ENCODE measurements at places on chromosomes 12 and 14. TPM values are rescaled to one million over a fixed set of nuclear protein-coding genes. Genes with fewer than 3 reads are reported as not detected.

Gene POTEG
- not detected for polyA plus RNA-seq

Gene AICDA
- 0.04 TPM for polyA plus RNA-seq

Gene LGMN
- polyA plus RNA-seq: 91.0 TPM

Gene MFAP5
- polyA plus RNA-seq: 0.87 TPM

Gene SYNDIG1L
- 0.37 TPM for polyA plus RNA-seq

Gene ANKS1B
- polyA plus RNA-seq: 16.4 TPM

Gene HHIPL1
- 3.1 TPM for polyA plus RNA-seq

Gene PELI2
- 12.8 TPM for polyA plus RNA-seq

DNA sequence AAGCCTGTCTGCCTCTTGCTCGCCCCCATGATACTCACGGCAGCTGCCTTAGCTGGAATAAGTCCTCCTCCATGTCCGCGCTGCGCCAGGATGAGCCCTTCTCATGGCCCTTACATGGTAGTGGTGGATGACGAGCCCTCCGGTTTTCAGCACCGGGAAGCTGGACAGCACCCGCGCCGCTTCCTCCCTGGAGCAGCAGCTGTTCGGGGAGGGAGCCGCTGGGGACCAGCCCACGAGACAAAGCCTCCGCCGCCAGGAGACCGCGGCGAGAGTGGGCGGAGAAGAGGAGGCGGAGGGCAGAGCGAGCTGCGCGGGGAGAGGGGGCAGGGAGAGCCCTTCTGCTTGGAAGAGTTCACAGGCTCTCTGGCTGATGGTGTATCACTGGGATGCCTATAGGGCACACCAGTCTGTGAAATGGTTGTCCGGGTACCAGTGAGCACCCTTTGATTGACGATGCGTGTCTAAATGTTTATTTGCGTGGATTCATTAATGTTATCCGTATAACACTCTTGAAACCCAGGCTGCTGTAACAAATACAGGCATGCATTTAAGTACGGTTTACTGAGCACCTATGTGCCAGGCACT lies at the start of gene SVOP:
Gene SVOP (minus strand): TSS at position 273 of the 585 bp plus-strand sequence. CDS start 200 bp downstream, at position 73.
- DNase-seq: peak; percentile 78

DNA sequence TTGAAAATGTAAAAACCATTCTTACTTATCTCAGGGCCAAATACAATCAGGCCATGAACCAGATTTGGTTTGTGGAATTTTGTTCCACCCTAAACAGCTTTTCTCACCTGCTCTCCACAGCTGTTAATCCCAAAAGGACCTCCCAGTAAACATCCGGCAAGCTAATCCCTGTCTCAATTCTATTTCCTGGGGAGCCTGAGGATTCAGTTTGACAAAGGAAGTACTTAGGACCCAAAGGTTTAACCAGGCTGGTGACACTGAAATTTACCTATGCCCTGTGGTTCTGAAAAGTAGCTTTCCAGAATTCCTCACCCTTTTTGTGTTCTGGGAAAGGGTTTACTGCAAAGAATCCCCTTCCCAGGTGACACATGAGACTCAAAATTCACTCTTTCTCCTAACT lies 15.0 kb downstream of the CAPZA3 start:
- no peak for DNase-seq

GRCh38 chr14:101150039-101150610 lies 246.6 kb upstream of the RTL1 start:
- DNase-seq: no peak

- no peak for DNase-seq
Measured at GRCh38 chr12:130335517-130336392, 1.9 kb upstream of the PIWIL1 start.

DNA sequence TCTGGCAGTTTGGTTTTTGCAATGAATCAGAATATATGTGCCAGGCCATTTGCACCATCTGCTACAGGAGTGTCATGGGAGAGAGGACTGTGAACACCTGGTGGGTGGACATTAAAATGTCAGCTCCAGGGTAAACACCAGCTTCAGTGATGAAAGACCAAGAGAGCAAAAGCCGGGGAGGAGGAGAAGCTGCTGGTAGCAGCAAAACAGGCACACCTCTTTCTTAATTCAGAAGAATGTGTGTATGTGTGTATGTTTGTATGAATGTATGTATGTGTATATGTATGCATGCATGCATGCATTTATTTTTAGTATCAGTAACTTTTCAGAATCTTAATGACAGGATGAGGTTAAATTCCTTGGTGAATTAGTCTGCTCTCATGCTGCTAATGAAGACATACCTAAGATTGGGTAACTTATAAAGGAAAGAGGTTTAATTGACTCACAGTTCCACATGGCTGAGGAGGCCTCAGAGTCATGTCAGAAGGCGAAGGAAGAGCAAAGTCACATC lies 357.4 kb upstream of the PRICKLE1 start:
- no peak for DNase-seq

- DNase-seq: no peak
Measured at GRCh38 chr12:129873111-129873832, 30.6 kb downstream of the TMEM132D start.

GRCh38 chr14:76015668-76016067 lies 30.1 kb downstream of the IFT43 start:
- no peak for DNase-seq

DNA sequence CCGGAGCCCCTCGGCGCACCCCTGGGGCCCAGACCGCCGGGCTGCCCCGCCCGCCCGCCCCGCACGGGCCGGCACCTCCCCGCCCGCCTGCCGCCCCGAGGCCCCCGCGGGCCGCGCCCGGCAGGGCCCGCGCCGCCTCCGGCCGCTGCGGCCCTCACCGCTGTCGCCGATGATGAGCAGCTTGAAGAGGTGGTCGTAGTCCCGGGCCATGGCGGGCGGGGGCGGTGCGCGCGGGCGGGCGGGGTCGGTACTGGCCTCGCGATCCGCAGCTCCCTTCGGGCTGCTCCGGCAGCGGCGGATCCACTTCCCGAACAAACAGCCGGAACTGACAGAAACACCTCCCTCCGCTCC lies at the start of gene RAB35:
Gene RAB35 (minus strand): TSS at position 313 of the 351 bp plus-strand sequence. CDS start 103 bp downstream, at position 210.
- no peak for DNase-seq

DNA sequence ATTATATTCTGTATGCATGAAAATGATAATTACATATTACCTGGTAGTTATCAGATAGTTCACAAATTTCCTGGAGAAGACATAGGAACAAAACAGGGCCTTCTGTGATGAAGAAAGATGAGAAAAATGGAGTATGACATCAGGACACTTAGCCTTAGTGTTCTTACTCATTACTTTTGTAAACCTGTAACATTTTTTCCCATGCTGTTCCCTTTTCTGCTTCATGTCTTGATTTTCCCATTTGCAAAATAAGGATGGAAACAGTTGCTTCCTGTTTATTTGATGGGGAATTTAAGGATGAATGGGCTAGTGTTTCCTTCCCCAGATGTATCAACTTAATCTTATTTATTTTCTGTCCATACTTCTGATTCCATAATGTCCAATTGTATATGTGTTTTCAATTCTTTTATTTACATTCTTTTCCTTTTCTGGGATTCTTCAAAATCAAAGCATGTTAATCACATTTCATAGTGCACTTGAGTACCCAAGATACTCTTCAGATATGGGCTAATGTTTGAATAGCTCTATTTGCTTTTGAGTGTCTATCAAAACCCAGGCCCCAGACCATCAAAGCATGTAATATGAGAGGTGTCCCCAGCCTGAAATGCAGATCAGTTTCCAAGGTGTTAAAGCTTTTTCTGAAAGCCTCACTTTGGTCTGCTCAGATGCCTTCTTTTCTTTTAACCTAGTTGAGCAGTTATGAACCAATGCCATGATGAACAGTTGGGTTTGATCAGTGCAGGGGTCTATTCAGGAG lies 260.5 kb downstream of the RAD51B start:
- DNase-seq: no peak

GRCh38 chr12:62116986-62117385 lies 143.2 kb upstream of the USP15 start:
- no peak for DNase-seq

GRCh38 chr14:88301381-88301780 lies 21.7 kb downstream of the KCNK10 start:
- no peak for DNase-seq

- no peak for DNase-seq
Measured at GRCh38 chr12:15532364-15532977, 210.2 kb downstream of the PTPRO start.

DNA sequence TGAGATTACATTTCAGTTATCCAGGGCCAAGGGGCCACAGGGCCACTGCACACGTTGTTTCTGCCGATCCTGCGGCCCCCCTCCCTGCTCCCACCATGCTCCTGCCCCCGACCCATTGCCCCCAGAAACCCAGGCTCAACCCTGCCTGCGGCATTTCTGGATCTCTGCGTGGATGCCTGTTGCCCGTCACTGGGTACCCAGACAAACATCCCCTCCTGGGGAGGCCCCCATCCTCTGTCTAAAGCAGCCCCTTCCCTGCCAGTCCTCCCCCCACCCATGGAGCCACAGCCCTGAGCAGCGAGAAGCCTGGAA lies 326.4 kb upstream of the SFSWAP start:
- DNase-seq: no peak

GRCh38 chr12:119710374-119710964 lies 42.5 kb downstream of the PRKAB1 start:
- peak; percentile 57 for DNase-seq

Measured in left lung (tissue), 14 donors.